ENCODE measurements at places on chromosomes 4 and X. TPM values are rescaled to one million over a fixed set of nuclear protein-coding genes. Genes with fewer than 3 reads are reported as not detected.

The CNKSR2 gene
- total RNA-seq: not detected

The GLUD2 gene
- 0.24 TPM for total RNA-seq

The ARMCX2 gene
- total RNA-seq: not detected

The OSTC gene
- 108 TPM for total RNA-seq

The INTS12 gene
- total RNA-seq: 20.0 TPM

The NLGN3 gene
- 1.7 TPM for total RNA-seq

The GRIA3 gene
- not detected for total RNA-seq

The PDLIM3 gene
- not detected for total RNA-seq

DNA sequence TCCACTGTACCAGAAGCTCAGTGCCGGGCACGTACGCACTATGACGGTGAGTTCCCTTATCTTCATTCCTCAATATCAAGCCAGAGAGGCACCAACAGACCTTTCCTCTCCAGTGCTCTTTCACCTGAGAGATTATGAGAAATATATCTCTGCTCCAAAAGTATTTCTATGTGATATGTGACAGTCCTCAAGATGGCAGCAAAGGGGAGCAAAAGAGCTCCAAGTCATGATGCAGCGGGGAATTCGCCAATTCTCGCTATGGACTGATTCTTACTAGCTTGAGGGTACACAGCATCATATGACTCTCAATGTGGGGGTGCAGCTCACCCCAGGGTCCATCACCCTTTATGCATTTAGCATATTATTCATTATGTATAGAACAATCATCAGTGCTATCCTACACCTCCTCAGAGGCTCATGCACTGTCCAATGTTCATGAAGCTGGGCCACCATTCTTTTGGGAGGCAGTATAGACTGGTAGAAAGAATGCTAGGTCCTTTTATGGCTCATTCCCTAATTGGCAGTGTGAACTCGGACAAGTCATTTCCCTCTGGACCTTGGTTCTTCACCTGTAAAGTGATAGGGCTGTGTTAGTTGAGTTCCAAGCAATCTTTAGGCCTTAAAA lies 12.8 kb upstream of the IQSEC2 start:
- DNase-seq: peak; percentile 4

DNA sequence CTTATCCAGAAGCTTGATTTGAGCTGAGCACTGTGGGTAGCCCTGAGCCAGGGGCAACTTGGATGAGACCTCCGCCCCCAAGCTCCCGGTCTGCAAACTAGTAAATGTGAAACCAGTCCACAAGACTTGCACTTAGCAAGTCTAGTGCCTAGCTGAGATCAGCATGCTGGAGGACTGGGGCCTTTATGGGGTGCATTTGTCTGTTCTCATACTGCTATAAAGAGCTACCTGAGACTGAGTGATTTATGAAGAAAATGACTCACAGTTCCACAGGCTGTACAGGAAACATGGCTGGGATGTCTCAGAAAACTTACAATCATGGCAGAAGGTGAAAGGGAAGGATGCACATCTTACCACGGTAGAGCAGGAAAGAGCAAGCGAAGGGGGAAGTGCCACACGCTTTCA lies 42.1 kb upstream of the HOPX start:
- no peak for DNase-seq

DNA sequence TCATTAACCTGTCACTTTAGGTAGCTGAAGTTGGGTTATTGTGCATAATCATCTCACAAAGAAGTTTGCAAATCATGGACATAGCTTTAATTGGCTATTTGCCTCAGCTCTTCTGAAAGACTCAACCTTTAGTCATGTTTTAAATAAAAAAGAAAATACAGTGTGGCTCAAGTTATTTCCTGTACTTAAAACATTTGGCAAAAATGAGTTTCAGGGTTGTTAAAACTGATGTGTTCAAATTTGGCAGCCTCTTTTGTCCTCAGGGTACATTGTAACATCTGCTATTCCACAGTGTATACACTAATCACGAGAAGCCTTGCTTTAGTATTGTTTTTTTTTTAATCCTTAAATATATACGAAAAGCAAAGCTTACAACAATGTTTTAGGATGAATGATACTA lies 31.5 kb upstream of the HPGD start:
- no peak for DNase-seq

GRCh38 chr4:17164666-17165065 lies 266.2 kb upstream of the LDB2 start:
- no peak for DNase-seq

DNA sequence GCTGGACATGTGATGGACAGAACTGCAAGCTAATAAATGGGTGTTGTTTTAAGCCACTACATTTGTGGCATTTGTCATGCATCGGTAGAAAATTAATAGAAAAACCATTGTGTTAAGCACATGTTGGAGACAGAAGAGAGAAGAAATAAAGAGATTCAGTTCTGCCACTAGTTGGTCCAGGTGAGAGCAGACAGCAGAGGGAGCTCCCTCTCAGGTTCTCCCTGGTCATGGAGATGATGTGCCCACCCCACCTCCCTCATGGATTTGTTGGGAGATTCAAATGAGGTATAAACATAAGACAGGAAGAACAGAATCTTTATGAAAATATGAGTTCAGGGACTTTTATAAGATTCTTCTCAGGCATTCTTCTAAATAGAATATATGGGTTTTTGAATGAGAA lies 36.8 kb upstream of the OCIAD2 start:
- DNase-seq: peak; percentile 13

DNA sequence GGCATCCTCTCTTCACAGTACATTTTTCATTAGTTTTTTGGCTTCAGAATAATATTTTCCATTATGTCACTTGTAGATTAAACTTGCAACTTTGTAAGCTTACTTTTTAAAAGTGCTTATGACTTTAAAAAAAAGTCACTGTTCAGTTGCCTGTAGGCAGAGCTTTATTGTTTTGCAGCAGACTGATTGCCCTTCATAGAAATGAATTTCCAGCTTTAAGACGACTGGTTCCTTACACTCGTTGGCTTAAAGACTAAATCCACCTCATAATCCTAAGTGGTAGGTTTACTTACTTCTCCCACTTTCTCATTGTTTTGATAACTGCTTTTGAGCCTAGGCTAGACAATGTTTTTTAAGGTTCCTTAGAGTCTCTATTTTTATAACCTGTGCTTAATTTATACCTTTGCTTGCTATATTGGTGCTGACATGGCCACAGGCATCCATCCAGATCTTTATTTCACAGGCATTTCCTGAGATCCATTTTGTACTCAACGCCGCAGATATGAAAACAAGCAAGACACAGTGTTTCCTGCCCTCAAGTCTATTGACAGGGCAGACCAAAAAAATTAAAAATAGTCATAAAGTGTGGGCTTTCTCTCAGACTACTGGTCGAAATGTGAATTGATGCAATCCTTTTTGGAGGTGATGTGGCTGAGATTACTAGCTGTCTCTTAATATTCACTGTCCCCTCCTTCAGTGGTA lies 12.6 kb upstream of the IL13RA2 start:
- DNase-seq: no peak

DNA sequence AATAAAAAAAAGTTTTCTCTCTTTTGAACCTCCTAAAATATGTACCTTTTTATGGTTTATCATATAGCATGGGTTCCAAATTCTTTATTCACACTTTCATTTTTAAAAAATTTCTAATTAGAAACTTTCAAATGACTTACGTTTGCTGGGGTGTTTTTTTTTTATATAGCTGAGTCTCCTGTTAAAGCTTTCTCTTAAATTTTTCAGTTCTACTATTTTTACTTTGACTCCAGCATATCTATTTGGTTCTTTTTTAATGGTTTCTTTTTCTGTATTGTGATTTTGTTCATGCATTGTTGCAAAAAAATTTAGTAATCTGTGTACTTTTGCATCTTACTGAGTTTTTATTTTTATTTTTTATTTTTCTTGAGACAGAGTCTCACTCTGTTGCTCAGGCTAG lies 22.3 kb downstream of the ZNF718 start:
- no peak for DNase-seq

DNA sequence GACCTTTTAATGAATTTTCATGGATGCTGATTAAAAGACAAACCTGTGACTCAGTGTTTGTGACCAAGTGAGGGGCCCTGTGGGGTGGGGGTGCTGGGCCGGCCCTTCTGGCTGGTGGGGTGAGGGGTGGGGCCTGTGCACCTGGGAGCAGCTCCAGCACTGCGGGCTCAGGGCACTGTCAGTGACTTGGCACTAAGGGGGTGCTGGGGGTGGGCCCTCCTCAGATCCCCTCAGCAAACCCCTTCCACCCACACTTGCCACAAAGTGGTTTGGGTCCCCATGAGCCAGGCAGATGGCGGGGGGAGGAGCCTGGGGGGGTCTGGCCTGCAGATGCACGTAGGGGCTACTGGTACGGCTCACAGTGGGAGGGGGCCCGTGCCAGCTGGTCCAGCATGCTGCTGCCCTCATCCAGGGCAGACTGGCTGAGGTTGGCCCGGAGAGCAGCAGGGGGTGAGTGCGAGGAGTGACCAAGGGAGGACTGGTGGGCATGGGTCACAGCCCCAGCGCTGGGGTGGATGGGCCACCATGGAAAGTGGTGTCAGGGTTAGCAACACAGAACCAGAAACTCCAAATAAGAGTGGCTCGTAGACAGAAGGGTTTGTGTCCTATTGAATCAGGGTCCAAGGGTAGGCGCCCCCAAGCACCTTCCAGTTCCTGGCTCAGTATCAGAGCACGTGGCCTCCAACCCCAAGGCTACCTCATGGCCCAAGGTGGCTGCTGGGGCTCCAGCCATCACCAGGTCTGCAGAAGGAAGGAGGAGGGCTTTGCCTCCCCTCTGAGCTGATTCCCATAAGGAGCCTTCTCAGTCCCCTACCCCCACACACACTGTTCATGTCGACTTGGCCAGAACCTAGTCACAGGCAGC lies 10.1 kb downstream of the NKX1-1 start:
- DNase-seq: no peak

GRCh38 chrX:119895843-119896326 lies at the start of gene AKAP14:
AKAP14 (plus strand) TSS chrX:119895893; CDS start chrX:119903224, 7,331 bp downstream.
- DNase-seq: no peak

DNA sequence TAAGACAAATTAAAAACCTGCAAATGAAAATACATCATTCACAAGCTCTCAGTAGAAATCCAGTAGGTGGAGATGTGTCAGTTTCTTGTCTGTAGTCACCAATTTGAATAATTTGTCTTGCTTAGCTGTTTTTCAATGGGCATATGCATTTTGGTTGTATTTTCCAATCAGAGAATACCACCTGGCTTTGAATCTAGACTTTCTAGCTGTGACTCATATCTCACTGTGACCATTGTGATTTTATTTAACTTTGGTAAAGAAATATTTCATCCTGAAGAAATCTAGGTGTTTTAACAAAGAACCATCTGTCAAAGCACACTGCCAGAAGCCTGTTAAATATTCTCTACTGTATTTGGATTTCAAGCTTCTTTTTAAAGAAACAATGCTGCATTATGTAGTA lies 1650.6 kb upstream of the IGFBP7 start:
- DNase-seq: no peak

DNA sequence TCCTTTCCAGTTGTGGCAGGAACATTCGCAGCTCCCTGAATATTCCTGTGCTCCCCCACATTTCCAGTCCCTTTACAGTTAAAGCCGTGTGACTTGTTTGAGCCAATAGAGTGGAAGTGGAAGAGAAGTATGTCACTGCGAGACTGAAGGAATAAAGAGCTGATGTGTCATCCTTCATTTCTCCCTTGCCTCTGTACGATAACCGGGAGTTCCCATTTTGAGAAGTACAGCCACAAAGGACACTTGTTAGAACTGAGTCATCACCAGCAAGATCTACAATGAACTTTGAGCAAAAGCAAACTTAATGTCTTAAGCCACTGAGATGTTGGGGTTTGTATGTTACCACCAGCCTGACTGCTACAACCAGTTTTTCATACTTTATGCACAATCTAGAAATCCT lies 92.3 kb downstream of the SPRY1 start:
- DNase-seq: no peak

DNA sequence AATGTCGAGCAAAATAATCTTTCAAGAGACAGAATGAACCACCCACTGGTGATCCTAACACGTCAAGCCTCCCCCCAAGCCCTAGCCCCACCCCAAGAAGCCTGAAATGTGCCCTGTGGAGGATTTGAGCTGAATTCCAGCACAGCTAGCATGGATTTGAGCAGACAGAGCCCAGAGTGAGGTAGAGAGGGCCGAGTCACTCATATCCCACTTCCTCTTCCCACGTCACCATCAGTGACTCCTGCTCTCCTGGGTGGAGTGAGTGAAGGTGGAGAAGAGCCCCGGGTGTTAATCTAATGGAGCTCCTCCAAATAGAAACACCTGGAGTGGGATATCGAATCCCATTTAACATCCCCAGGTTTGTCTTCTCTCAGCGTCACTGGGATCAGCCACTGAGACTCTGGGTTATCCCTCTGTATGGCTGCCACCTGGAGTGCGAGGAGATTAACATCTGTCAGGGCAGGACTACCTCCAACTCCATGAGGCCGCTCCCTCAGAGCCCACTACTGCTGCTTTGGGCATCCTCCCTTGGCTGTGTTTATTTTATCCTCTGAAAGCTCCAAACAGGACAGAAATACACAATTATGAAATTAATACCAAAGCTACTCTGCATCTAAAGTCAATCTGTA lies 136.6 kb downstream of the NWD2 start:
- no peak for DNase-seq

- DNase-seq: no peak
These were observed 154.6 kb downstream of the CCSER1 start for GRCh38 chr4:90281541-90282355.

GRCh38 chrX:41689711-41690110 lies 938 bp downstream of the GPR34 start:
- no peak for DNase-seq

GRCh38 chr4:145290955-145291354 lies 110.6 kb upstream of the OTUD4 start:
- DNase-seq: no peak

DNA sequence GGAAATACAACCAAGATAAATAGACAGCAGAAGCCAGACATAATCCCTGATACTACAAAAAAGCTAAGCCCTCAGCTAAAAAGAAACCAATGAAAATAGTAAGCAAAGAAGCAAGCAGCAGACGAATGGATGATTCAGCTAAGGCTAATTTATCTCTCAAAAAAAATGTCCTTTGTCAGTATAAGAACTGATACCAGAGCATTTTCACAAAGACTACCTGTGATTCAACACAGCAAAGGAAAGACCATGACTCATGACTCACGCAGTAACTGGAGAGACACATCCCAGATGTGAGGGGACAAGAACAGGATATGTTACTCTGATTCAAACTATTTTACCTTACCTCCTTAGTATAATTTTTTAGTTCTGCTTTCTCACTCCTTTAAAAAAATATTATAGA lies 22.7 kb upstream of the TMPRSS11F start:
- no peak for DNase-seq

GRCh38 chr4:175827516-175827915 lies 15.5 kb upstream of the GPM6A start:
- DNase-seq: no peak

GRCh38 chr4:159487284-159487747 lies 384.4 kb downstream of the RAPGEF2 start:
- DNase-seq: peak; percentile 47

Measured in OCI-LY7 (cell line).